ENCODE measurements at places on chromosomes 3 and 15.

DNA sequence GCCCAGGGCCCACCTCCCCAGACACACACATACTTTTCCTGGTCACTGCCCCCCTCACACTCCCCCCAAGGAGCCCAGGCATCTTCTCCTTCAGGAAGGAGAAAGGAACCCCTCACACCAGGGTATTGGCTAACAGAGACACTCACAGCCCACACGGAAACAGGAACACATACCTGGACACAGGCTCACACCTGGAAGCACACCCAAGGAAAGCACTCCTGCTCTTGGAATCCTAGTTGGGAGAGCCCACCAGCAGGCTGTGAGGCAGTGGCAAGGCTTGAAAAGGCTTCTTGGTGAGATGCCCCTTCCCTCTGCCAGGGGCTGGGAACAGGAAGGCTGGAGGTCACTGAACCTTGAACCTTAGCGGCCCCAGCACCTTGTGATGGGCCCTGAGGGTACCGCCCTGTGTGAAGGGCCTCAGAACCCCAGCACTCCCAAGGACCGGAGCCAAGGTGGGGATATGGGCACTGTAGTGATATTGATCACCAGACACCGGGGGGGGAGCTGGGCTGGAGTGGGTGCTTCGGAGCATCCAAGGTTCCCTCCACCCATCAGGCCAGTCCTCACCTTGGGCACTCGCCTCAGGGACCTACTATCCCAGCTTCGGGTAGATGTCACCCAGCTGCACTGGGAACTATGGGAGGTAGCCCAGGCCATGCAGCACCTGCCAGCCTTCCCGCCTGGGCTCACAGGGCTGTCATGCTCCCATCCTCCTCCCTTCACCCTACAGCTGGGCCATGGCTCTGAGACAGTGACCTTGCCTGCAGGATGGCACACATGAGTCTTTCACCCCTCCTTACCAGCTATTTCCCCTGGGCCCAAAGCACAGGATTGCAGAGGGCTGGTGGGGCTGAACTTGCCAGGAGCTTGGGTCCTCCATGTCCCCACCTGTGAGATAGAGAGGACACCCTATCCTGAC, 16.4 kb downstream of the MYL3 start:
- DNase-seq, result no peak

- no peak for DNase-seq
These were observed 254.1 kb upstream of the ARPP21 start for GRCh38 chr3:35385271-35385670.

- no peak for DNase-seq
These were observed 332.5 kb upstream of the MANF start for GRCh38 chr3:51052562-51052961.

GRCh38 chr3:5579946-5580345, 392.4 kb downstream of the EDEM1 start:
- DNase-seq, result no peak

GRCh38 chr3:171127611-171128010, 101.1 kb upstream of the SLC2A2 start:
- no peak for DNase-seq

- peak; percentile 73 for DNase-seq
These were observed 112.7 kb downstream of the RAB11A start for GRCh38 chr15:65981837-65982626.

DNA sequence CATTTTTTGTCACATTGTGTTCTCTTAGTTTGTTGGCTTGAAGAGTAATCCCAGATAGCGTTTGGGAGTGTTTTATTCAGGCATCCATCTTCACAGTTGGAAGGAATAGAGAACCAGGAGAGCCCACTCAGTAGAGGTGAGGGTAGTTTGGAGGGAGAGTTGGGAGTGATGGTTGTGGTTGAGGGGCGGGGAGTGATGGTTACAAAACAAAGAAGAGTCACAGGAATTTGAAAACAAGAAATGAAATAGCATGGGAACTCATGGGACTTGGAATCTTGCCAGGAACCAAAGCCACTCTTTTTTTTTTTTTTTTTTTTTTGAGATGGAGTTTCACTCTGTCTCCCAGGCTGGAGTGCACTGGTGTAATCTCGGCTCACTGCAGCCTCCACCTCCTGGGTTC, 36.3 kb downstream of the DUT start:
- no peak for DNase-seq

DNA sequence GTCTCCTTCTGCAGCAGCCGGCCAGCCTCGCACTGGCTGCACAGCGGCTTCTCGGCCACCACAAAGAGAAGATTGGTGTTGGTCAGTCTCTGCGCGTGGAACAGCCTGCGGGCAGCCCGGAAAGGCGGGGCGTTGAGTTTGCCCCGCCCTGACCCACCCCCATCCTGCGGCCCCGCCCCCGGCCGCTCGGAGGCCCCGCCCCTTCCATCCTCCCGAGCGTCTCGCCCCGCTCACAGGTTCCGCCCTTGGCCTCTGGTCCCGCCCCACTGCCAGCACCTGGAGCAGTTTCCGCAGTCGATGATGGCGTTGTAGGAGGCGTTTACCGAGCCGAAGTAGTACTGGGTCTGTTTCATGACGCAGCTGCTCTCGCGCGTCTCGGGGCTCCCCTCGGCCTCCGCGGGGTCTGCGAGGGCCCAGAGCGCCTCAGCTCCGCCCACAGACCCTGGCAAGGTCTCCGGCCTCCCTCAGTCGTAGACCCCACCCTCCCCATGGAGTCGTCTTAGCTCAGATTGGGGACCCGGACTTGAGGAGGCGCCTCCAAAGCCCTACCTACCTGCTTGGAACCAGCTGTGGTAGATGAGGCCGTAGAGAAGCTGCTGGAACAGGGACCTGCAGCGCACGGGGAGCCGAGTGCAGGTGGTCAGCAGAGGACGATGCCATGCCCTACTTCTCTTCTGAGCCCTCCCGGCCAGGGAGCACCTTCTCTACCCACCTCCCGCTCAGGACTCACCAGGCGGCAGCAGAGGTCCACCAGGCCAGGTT, 5.9 kb upstream of the TMEM115 start:
- peak; percentile 97 for DNase-seq

- DNase-seq, result no peak
These were observed 22.0 kb downstream of the TMPRSS7 start for GRCh38 chr3:112056451-112056929.

GRCh38 chr3:122957707-122958689, 69.6 kb downstream of the SEMA5B start:
- DNase-seq, result no peak

Measured in GM20000 (cell line).